ENCODE measurements at places on chromosomes 2 and 18. TPM values are rescaled to one million over a fixed set of nuclear protein-coding genes. Genes with fewer than 3 reads are reported as not detected.

Gene BZW1
- total RNA-seq = 457 TPM

Gene RAB27B
- total RNA-seq = 13.3 TPM

- H3K36me3 ChIP-seq = no peaks in the 10 kb centered on the region
- no peaks in the 10 kb centered on the region for H3K27me3 ChIP-seq
- no peak overlapping the region for H3K27ac ChIP-seq
- no peak overlapping the region for H3K4me3 ChIP-seq
- H3K4me1 ChIP-seq = no peaks in the 10 kb centered on the region
- no peak for DNase-seq
Measured at GRCh38 chr18:30601541-30601940, 441.0 kb downstream of the DSC3 start.

GRCh38 chr2:42793334-42794270, 1.2 kb upstream of the HAAO start:
- H3K36me3 ChIP-seq = peaks cover under 1% of the 10 kb centered on the region
- peaks cover 15% of the 10 kb centered on the region for H3K27me3 ChIP-seq
- peak overlapping the region; percentile 76 for H3K27ac ChIP-seq
- peaks cover 28% of the 10 kb centered on the region for H3K4me1 ChIP-seq
- peak overlapping the region; percentile 53 for H3K4me3 ChIP-seq

DNA sequence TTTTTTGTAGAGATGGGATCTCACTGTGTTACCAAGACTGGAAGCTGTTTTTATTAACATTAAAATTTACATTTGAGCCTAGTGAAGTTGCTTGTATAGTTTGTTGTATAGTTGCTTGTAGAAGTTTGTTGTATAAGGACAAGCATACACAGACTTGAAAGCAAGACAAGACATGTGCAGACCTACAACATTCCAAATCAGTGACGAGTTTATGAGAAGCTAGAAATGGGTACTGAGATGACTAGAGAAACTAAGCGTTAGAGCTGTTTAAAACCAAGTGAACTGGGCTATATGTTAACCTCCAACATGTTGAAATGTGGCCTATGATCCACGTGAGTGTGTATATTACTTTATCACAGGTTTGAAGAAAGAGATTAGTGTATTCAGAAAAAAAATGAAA, 39.1 kb downstream of the ABCB11 start:
- no peak overlapping the region for H3K4me3 ChIP-seq
- no peaks in the 10 kb centered on the region for H3K4me1 ChIP-seq
- DNase-seq = no peak
- H3K27me3 ChIP-seq = no peaks in the 10 kb centered on the region
- H3K36me3 ChIP-seq = no peaks in the 10 kb centered on the region

DNA sequence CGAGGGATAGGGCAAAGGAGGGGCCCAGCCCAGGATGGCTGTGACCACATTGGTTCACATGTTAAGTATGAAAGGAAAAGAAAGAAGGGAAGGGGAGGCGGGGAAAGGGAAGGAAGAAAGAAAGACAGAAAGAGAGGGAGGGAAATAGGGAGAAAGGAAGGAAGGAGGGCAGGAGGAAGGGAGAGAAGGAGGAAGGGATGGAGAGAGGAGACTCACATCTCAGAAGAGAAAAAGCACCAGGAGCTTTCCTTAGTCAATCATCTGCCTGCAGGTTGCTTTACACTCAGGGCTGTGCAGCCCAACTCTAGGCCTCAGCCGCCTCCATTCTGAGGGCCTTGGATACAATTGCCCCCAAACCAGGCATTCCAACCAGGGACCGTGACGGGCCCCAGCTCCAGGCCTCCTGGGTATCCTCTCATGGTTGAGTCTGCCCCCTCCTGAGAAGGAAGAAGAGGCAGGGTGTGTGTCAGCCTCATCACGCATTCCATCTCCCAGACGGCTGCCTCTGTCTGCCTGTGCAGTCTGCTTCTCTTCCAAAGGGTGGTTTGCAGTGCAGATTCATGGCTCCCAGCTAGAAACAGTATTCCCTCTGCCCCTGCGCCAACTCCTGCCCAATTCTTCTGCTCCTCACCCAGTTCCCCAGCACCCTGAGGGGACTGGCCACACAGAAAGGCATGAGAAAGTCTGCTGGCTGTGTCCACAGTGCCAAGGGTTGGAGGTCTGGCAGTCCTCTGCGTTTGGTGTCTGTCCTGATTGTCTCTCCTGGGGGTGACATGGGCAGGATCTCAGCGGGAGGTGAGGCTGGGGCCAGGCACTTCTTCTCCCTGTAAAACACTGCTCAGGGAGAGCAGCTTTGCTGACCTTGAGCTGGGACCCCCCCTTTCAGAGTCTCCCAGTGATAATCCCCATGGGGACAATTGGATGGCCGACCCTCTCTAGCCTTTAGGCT, 163.3 kb downstream of the SMAD7 start:
- H3K36me3 ChIP-seq = peaks cover 40% of the 10 kb centered on the region
- peaks cover 44% of the 10 kb centered on the region for H3K4me1 ChIP-seq
- H3K27me3 ChIP-seq = no peaks in the 10 kb centered on the region

- H3K4me3 ChIP-seq = no peak overlapping the region
- no peaks in the 10 kb centered on the region for H3K27me3 ChIP-seq
- no peaks in the 10 kb centered on the region for H3K36me3 ChIP-seq
- no peak for DNase-seq
Measured at GRCh38 chr2:17758118-17758517, 4.2 kb downstream of the GEN1 start.

All from spinal cord (tissue), 10 donors.